ENCODE measurements at places on chromosomes 16 and 17.

GRCh38 chr16:89326721-89327120 lies 109.2 kb downstream of the ZNF778 start:
- DNase-seq = no peak

DNA sequence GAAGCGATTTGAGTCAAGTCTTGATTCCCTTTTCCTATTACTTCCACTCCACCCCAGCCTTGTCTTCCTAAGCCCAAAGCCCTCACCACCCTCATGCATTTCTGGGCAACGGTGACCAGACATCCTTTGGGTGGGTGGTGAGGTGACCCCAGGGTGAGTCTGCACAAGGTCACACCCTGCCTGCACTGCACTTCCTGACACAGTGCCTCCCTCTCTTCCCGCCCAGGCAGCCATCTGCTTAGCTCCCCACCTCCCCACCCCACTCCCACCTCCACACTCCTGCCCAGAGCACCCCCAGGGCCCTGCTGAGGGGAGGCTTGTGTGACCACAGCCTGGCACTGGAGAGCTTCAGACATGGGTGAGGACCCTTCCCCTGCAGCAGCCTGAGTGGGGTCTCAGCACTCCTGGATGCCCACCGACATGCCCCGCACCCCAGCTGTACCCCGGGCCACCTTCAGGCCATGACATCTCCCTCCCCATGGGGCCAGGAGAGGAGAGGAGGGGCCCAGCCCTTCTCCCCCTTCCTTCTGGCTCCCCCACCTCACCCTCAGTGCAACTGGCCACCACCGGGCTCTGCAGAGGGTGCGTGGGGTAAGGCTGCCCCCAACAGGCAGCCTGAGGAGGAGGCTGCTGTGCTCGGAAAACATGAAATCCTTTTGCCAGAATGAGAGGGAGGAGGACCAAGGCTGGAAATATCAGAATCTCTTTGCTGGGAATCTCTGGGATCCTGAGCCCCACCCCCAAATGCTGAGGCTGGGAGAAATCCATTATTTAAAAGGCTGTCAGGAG lies 68.6 kb downstream of the CCT6B start:
- no peak for DNase-seq

- DNase-seq = no peak
Observed at GRCh38 chr17:55224746-55225145, 40.0 kb upstream of the HLF start.

- no peak for DNase-seq
Observed at GRCh38 chr16:75196836-75197235, 10.1 kb downstream of the CTRB2 start.

- DNase-seq = no peak
Observed at GRCh38 chr16:53041320-53042051, 11.2 kb downstream of the CHD9NB start.

GRCh38 chr16:87701505-87701921 lies 64.3 kb downstream of the KLHDC4 start:
- no peak for DNase-seq

DNA sequence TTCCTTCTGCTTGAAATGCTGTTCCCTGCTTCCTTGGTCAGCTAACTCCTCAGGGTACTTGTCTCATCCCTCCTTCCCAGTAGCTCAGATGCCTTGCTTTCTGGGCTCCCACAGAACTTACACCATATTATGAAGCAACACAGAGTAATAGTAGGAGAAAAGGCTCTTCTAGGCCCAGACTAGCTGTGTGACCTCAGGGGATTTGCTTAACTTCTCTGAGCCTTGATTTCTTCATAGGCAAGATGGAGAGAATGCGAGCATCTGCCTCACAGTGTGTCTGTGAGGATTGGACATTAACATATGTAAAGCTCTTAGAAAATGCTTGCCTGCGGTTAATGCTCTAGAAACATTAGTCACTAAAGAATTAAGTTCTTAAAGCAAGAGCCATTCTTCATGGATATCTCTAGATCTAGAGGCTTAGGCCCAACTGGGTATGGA lies 22.3 kb upstream of the PECAM1 start:
- DNase-seq = no peak

GRCh38 chr17:38703742-38704605 lies 1.1 kb upstream of the MLLT6 start:
- DNase-seq = peak; percentile 83

GRCh38 chr16:86700046-86700945 lies 121.9 kb downstream of the FOXL1 start:
- no peak for DNase-seq

- DNase-seq = no peak
Observed at GRCh38 chr17:1143573-1143972, 36.2 kb downstream of the ABR start.

DNA sequence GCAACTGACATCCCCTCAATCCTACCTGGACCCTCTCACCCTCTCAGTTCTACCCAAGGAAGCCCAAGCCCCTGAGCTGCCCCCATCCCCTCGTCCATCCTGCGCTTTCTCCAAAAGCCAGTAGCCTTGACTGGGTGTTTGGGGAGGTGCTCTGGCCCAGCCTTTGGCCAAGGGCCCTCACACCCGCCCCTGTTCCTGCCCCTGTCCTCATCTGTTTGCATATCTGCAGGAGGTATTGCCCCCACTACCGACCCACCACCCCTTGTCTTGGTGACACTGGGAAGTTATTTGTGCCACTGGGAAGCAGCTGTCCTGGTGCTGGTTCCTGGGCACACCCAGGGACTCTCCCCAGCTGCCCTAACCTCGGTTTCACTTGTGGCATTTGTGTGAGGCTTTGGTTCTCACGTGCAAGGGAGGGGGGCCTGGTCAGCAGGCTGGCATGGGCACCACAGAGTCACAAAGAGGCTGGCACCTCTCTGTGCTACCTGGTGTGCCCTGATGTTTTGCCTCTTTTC lies 75.3 kb downstream of the MRC2 start:
- DNase-seq = no peak

DNA sequence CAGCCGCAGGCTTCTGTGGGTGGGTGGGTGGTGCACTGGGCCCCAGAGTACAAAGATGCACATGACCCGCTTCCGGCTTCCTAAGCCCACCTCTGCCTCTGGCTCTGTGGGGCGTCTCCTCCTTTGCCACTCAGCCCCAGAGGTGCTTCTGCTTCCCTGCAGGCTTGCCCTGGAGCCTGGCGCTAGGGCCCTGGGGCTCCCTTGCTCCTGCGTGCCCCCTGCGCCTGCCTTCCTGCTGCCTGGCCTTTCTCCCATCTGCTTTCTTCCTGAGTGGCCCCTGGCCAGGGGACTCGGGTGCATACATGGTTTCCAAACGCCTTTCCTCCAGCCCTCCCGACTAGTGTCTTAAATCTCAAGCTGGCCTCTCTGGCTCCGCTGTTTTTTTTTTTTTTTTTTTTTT lies 3.4 kb downstream of the WWOX start:
- no peak for DNase-seq

- no peak for DNase-seq
Observed at GRCh38 chr17:57502811-57503241, 242.3 kb downstream of the CCDC182 start.

DNA sequence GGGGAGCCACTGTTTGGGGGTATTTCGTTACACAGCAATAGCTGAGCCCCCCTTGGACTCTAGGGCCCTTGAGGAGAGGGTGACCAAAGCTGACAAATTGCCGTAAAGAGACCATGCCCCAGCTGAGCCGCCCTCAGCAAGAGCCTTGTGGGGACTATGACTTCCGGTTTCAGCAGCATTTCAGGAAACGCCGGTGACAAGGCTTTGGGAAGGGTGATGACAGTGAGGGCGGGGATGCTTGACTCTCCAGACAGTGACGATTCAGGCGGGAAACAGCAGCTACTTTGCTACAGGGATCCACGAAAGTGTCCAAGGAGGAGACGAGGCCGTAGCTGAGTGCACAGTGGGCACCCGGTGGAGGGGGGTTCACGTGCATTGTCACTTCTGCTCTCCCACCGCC lies 360.8 kb downstream of the C16orf95 start:
- DNase-seq = no peak

DNA sequence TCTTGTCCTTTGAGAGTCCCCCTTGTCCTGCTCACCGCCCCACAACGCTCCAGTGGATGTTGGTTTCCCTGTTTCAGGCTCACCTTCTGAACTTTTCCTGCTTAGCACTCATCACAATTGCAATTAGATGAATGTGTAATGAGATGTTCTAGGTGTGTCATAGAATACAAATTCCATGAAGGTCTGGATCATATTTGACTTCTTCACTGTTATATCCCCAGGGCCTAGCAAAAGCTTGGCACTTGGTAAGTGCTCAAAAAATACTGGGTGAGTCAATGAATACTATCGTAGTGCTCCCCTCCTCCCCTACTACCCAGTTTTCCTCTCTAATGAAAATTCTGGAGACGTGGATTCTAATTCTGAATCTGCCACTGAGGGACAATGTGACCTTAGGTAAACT lies 33.1 kb downstream of the DNAH3 start:
- DNase-seq = no peak

DNA sequence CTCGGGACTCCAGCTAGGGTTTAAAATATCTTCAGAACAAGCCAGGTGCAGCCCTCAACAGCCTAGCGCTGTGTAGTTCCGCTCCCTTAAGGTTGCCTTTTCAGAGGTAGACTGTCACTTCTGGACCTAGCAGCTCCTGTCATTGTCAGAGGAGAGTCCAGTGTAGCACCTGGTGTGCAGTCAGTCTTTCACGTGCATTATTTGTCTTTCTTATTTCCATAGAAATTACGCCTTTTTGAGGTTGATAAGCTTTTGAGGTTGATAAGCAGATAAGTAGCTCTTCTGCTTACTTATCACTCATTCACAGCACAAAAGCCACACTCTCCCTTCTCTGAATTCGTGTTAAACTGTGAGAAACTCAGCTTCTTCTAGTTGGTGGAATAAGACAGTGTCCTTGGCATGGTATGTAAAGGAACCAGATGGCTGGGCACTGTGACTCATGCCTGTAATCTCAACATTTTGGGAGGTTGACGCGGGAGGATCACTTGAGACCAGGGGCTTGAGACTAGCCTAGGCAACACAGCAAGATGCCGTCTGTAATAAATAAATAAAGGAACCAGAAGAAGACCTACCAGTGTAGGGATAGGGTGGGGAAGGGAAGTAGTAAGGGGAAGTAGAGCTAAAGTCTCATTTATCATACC lies 10.2 kb downstream of the EEF2K start:
- DNase-seq = peak; percentile 67

GRCh38 chr16:75181630-75182029 lies 25.3 kb downstream of the CTRB2 start:
- no peak for DNase-seq

DNA sequence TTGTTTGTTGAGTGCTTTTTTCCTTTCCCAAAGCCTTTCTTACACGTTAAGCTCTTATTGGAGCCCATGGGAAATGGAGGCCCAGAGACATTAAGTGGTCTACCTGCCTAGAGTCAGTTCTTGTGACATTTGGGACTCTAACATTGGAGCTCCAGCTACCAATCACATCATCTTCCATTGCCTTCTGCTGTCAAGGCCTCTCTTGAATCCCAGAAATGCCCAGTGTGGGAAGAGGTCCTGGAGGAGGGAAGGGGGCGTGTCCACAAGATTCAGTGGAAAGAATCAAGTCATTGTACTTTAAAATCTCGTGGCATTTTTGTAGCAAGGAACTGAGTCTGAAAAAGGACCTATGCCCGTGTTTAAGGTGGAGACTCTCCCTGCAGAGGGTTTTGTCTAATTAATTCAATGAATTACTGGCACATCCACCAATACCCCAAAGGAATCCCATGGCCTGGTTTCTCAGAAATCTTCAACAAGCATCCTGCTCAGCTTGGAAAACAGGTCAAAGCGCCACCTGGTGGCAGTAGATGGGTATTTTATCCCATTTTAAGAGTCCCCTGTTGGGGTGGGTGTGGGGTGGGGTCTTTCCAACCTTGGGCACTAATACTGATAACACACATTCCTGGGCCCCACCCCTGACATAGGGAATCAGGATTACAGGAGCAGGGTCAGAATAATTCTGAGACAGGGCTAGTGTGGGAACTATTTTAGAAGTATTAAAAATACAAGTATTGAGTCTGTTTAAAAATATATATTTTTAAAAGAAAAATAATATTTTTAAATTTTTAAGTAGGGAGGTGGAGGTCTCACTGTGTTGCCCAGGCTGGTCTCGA lies 24.6 kb downstream of the GPT2 start:
- DNase-seq = no peak

DNA sequence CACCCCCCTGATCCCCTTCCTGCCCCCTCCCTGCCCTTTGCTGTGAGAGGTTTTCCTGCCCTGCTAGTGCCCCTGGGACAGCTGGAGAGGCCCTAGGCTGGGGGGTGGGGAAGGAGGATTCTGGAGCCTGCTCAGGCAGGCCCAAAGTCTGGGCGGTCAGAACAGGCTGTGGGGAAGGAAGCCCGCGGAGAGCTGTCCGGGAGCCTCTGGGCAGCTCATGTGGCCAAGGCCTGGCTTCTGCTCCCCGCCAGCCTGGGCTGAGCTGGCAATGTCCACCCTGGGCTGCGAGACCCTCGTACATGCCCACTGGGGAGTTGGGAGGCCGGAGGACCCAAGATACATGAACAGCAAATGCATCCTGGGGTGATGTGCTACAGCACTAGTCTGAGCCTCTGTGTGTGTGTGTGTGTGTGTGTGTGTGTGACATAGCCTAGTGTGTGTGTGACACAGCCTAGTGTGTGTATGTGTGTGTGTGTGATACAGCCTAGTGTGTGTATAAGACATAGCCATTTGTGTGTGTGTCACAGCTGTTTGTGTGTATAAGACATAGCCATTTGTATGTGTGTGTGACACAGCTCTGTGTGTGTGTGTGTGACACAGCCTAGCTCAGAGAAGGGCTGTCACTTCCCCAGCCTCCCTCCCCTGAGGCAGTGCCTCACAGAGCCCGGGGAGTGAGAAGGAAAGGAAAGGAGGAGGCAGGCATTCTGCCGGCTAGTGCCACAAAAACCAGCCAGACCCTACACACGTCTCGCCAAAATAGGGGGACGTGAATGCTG lies 201.4 kb upstream of the CIBAR2 start:
- DNase-seq = no peak
